NCI-H146 (cell line): ENCODE measurements at places on chromosomes 1 and 21.

GRCh38 chr1:80656641-80657040, 1144.1 kb upstream of the ADGRL2 start:
- no peak for DNase-seq

GRCh38 chr1:11045428-11046269, 1.4 kb downstream of the MASP2 start:
- no peak for DNase-seq

- DNase-seq, result peak; percentile 82
These were observed 1.1 kb downstream of the POGZ start for GRCh38 chr1:151457911-151458801.

DNA sequence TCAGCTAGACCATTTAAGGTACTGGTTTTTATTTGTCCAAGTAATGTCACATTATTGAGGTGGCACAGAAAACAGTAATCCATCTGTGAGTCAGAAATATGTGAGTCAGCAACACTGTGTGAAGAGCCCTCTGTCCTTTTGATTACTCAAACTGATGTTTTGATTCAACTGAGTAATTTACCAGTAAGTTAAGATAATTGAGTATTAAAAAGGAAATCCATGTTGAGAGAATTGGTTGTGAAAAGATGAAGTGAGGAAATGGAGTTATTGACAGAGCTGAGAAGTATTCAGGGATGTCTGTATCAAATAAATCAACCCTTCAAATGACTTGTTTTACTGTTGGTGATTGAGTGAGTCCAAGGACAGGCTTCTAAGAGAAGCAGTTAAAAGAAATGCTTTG, 302.7 kb upstream of the SGIP1 start:
- no peak for DNase-seq

DNA sequence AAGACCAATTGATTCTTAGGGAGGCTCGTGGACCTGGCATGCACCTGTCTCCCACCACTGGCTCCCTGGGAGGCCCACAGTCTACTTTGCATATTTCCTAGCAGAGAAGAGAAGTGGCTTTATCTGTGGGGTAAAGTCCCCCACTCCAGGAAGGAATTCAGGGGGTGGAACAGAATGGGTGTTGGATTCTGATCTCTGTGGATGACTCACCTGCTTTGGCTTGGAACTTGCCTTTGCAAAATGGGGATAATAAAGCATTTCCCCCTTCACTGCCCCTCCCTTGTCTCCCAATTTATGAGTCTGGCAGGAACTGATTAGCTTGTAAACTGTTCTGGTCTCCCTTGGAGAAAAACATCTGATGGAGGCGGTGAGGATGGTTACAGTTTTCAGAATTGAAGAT, 21.2 kb upstream of the OTUD3 start:
- peak; percentile 29 for DNase-seq

GRCh38 chr1:190738317-190738716, 260.7 kb upstream of the BRINP3 start:
- DNase-seq, result no peak

GRCh38 chr1:87872692-87873091, 544.0 kb downstream of the LMO4 start:
- DNase-seq, result no peak

DNA sequence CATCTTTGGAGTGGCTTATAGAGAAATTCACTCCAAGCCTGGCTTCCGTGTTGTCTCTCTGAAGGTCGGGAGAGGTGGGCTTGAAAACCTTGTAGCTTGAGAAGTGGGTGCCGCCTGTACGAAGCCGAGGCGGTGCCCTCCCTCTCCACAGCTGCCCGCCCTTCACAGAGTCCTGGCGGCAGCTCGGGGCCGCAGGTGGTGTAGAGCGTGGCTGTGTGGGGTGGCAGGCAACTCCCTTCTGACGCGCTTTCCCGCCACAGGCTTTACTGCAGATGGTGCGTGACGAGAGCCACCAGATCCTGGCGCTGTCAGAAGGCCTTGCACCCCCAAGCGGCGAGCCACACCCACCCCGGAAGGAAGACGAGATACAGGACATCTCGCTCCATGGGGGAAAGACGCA, 33.1 kb upstream of the DIP2A start:
- no peak for DNase-seq

GRCh38 chr1:226687426-226687825, 51.7 kb downstream of the ITPKB start:
- DNase-seq, result no peak

- peak; percentile 19 for DNase-seq
These were observed 34.5 kb downstream of the TYW3 start for GRCh38 chr1:74767490-74767889.

DNA sequence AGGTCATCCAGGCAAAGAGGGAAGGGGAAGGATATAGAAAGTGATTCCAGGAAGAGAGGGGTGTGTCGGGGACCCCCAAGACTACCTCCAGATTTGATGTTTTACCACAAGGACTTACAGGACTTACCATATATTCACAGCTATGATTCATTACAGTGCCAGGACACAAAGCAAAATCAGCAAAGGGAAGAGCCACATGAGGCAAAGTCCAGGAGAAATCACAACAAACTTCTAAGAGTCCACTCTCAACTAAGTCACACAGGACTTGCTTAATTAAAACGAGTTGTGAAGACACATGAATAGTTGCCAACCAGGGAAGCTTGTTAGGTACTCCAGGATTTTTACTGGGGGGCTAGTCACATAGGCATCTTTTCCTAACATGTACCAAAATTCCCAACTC, 217.3 kb downstream of the TTLL7 start:
- DNase-seq, result no peak

DNA sequence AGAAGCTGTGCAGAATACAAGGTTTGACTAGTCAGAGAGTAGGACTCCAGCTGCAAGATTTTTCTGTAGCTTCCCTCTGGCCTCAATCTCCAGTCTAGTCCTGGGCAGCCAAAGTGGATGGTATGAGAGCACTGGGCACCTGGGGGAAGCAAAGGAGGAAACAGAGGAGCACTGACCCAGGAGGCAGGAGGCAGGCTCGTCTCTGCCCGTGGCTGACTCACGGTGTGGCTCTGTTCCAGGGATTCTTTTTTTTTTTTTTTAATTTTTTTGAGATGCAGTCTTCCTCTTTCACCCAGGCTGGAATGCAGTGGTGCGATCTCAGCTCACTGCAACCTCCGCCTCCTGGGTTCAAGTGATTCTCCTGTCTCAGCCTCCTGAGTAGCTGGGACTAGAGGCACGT, 4.1 kb upstream of the NPPB start:
- DNase-seq, result no peak

GRCh38 chr1:143718021-143718420, 253.8 kb downstream of the FAM72C start:
- DNase-seq, result no peak

GRCh38 chr1:17099616-17100340, 19.5 kb downstream of the PADI2 start:
- no peak for DNase-seq

DNA sequence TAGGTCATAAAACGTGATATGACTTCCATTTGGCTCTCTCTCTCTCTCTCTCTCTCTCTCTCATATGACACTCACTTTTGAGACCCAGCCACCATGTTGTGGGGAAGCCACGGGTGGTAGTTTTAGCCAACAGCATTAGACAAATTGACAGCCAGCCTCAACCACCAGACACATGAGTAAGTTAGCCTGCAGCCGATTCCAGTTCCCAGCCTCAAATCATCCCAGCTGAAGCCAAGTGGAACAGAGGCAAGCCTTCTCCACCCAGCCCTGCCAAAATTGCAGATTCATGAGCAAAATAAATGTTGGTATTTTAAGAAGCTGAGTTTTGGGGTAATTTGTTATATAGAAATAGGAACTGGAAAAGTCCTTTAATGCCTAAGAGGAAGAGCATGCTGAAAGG, 98.0 kb upstream of the DNAH14 start:
- DNase-seq, result no peak

GRCh38 chr1:248890549-248891498, 15.2 kb upstream of the PGBD2 start:
- DNase-seq, result no peak

DNA sequence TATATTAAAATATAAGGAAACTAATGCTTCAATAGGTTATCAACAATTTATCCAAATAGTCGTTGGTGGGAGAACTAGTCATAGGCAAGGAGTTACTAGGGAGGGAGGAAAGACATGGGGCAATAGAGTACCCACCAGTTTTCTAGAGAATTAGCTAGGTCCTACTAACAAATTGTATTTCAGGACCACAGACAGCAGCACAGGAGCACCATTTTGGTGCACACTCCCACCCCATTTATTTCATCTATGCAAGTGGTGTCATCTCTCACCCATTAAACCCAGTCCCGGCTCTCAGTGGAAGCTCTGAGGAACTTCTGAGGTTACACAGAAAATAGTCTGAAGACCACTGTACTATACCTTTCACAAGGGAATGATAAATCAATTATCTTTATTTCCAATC, 89.0 kb upstream of the BCAR3 start:
- DNase-seq, result no peak
